Myometrial cell (primary cell): ENCODE measurements at places on chromosomes 13 and 19. TPM values are rescaled to one million over a fixed set of nuclear protein-coding genes. Genes with fewer than 3 reads are reported as not detected.

SMG9 gene
- total RNA-seq = 10.6 and 12.4 TPM in 2 replicates

CALR3 gene
- total RNA-seq = not detected in 2 replicates

BCAM gene
- total RNA-seq = 19.0 and 25.9 TPM in 2 replicates

KIR2DL3 gene
- not detected in 2 replicates for total RNA-seq

IFI30 gene
- not detected in 2 replicates for total RNA-seq

UNC13A gene
- total RNA-seq = not detected in 2 replicates

KLF2 gene
- total RNA-seq = 0.58 and 1.9 TPM in 2 replicates

MYO1F gene
- total RNA-seq = 0.53 and 2.3 TPM in 2 replicates

CFD gene
- total RNA-seq = 2.0 and 5.7 TPM in 2 replicates

ZNF749 gene
- 1.4 and 2.9 TPM in 2 replicates for total RNA-seq
